ENCODE measurements at places on chromosomes 1 and 21. TPM values are rescaled to one million over a fixed set of nuclear protein-coding genes. Genes with fewer than 3 reads are reported as not detected.

LCE1A gene
- not detected for total RNA-seq

CLEC20A gene
- not detected for total RNA-seq

SLC25A34 gene
- total RNA-seq: 0.65 TPM

DNA sequence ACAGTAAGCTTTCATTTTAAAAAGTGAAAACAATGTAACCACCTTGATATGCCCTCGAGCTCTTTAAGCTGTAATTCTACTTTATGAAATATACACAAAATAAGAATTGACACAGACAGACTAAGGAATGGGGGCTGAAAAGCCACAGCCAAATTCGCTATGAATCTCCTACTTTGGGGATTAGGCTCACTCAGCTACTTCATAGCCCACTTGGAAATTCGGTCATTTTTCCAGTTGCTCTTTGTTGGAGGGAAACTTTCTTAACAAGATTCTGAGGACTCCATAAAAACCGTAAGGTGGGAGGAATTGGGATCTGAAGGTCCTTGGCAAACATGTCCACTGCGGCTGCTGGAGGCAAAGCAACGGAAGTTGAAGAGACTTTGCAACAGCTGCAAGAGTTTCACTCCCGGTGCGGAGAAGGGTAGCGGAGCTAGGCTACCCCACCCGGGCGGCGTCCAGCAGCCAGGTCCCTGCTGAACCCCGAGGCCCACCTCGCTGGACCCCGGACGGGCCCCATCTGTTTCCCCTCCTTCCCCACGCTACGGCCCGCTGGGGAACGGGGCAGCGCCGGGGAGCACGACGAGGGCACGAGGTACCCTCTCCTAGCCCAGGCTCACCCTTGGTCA, 634 bp downstream of the MYCBP start:
- DNase-seq: peak; percentile 35

- DNase-seq: peak; percentile 91
Observed at GRCh38 chr1:6691507-6691906, 10.1 kb downstream of the DNAJC11 start.

DNA sequence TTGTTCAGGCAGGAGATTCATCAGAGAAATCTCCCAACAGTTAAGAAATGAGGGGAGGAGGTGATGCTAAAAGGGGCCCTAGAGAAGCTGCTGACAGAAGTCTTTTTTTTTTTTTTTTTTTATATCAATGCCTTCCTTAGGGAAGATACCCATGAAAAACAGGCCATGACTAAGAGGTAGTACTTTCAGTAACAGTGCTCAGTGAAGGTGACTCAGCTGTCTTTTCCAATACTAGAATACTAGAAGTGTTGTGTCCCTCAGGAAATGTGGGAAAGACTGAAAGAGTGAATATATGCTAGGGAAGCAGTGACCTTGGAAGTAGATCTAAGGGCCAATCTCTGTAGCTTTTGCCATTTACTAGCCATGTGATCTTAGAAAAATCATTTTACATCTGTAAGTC, 52.4 kb upstream of the SLFNL1 start:
- peak; percentile 55 for DNase-seq

- no peak for DNase-seq
Observed at GRCh38 chr1:99573431-99574217, 72.3 kb upstream of the PALMD start.

GRCh38 chr1:35064265-35064664, 14.9 kb upstream of the ZMYM1 start:
- DNase-seq: no peak

Measured in fibroblast of the aortic adventitia (primary cell).